ENCODE measurements at places on chromosomes 7 and 10.
A peak's percentile ranks its signal among the peaks of the same experiment; 100 is the strongest.

DNA sequence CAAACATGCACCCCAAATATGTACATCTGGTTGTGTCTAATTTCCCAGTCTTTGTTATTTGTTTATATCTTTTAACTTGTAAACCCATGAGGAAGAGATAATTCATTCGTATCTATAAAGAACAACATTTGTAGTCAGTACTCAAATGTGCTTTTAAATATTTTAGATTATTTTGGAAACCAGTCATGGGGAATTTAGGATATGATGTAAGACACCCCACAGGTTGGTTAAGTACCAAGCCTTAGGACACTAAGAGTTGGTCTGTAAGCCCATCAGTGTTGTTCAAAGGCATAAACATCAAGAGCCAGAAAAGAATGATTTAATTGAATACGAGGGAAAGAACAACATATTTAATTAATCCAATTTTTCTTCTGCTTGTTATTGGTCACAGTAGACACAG, 421.1 kb upstream of the SEMA3C start:
- DNase-seq, result no peak

- DNase-seq, result no peak
Observed at GRCh38 chr10:1548596-1548995, 188.7 kb downstream of the ADARB2 start.

DNA sequence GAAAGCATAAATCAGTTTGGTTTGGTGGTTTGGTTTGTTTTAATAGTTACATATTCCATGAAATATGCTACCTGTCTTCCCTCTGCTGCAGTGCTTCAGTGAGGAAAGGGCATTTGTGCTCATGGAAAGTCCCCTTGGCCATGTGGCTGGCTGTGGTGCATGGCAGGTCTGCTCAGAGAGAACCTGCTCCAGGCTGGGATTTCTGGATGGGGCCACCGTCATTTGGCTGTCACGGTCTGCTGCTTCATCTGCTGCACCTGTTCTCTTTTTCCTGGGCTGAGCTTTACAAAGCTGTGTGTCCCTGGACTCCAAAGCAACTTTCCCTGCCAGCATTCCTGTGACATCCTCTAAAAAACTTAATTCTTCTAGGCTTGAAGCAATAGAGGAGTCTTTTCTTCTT, 8.9 kb downstream of the CDK14 start:
- DNase-seq, result no peak

DNA sequence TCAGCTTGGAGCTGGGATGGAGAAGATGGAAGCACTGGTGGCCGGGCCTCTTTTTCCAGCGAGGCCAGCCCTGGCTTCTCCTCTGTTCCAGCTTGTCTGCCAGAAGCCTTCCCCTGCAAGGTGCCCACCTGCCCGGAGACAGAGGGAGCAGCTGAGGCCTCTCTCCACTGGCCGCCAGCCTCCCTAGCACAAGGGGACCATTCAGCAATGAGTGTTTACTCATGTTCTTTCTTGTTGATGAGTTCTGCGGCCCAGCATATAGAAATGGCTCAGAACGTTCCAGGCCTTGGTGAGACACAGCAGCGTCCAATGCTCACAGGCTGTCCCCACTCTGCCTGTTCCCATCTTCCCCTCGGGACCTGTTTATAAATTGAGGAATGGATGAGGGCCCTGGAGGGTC, 47.3 kb downstream of the CHST3 start:
- DNase-seq, result no peak

DNA sequence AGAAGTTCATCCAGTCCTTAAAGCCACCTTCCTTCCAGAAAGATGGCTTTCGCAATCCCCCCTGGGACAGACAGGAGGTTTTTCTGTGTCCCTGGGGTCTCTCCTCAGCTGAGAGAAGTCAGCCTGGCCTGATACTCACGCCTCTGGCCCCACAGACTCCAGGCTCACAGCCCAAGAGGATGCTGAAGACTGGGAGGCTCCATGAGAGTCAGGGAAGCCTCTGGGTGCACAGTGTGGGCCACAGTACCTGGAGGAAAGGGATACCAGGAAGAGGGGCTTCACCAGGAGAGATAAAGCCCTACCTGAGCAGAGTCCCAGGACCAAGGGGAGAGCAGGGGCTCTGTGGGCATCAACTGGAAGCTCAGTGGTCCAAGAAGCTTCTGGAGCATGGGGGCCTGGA, 324.4 kb downstream of the GRID1 start:
- no peak for DNase-seq

- DNase-seq, result no peak
Observed at GRCh38 chr10:107442035-107442505, 277.6 kb upstream of the SORCS1 start.

DNA sequence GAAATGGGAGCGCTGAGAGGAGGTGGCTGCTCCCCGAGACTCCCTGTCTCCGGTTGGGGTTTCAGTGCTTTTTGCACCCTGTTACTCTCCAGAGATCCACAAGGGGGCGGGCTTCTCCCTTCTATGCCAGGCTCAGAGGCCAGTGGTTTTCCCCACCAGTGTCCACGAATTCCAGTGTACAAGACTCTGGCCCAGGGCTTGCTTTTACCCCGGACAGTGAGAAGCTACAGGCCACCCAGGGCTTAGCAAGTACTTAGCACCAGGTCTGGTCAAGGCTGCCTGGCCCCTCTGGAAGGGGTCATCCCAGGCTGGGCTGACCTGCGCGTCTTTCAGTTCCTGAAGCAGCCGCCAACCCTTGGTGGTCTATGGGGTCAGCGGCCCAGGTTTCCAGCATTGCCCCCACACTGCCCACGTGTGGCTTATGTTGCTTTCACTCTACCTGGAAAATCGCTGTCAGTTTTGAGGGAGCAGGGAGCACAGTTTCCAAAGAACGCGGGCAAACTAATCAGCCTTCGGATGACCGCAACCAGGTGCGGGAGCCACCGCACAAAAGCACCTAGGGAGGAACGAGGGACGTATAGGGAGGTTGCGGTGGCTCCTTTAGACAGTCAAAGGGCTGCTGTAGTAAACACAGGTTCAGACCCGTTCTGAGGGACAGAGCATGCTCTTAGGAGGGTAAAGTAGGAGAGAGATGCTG, 6.8 kb downstream of the CYP26A1 start:
- DNase-seq, result peak; percentile 14

- peak; percentile 4 for DNase-seq
Observed at GRCh38 chr10:11610826-11611247, 613 bp downstream of the USP6NL start.

GRCh38 chr10:3122486-3123205, 49.9 kb downstream of the PITRM1 start:
- DNase-seq, result no peak

DNA sequence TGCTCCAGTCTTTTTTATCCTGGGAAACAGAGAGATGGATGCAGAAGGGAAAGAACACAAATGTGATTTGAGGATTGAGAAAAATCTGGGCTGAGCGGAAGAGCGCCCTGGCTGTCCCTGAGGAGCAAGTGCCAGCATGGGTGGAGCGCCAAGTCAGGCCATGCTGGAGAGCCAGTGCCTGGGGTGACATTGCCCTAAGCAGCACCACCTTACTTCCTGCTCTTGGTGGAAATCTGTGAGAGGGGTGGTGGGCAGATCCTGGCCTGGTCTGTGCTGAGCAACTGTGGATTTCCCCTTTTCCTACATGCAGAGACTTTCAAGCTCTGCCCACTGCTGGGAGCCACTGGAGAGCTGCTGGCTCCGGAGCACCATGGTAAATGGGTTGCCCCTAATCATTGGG, 36.9 kb downstream of the DDIT4 start:
- DNase-seq, result no peak
